NCI-H1930 (cell line): ENCODE measurements at places on chromosomes 13 and 19.

GRCh38 chr13:74032325-74032724 is 101.9 kb downstream of the KLF12 start:
- no peak for DNase-seq

DNA sequence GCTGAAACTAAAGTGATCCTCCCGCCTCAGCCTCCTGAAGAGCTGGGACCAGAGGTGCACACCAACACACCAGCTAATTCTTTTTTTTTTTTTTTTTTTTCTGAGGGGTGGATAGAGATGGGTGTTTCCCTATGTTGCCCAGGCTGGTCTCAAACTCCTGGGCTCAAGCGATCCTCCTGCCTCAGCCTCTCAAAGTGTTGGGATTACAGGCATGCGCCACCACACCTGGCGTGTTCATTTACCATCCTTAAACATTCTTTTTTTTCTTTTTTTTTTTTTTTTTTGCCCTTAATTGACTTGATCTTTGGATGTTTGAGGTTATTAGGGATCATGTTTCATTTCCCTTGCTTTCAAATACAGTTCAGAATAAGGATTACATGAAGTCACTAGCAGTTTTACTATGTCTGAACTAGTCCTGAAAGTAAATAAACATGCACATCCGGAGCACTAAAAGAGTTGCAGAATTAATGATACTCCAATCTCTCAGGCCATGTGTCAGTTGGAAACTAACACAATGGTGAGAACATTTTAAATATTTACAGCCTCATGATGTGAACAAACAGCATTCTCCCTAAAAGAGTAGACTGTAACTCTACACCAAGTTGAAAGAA is 10.2 kb downstream of the UTP14C start:
- DNase-seq = no peak

GRCh38 chr13:59301174-59301567 is 862.6 kb downstream of the DIAPH3 start:
- no peak for DNase-seq

DNA sequence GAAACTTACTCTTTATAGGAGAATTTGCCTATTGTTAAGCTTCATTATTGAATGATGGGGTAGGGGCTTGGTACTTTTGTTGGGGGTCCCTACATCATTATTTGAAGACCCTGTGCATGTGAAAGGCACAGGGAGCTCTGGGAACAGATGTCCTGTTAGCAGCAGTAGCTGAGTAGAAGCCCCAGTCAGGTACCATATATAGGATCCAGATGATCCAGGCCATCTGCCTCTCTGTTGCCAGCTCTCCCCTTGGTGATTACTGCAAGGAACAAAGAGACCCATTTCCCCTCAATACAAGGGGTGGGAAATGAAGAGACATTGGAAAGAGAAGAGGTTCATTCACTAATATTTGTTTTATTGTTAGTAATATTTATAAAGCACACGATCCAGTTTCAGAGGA is 4.4 kb upstream of the MTMR6 start:
- peak; percentile 33 for DNase-seq

DNA sequence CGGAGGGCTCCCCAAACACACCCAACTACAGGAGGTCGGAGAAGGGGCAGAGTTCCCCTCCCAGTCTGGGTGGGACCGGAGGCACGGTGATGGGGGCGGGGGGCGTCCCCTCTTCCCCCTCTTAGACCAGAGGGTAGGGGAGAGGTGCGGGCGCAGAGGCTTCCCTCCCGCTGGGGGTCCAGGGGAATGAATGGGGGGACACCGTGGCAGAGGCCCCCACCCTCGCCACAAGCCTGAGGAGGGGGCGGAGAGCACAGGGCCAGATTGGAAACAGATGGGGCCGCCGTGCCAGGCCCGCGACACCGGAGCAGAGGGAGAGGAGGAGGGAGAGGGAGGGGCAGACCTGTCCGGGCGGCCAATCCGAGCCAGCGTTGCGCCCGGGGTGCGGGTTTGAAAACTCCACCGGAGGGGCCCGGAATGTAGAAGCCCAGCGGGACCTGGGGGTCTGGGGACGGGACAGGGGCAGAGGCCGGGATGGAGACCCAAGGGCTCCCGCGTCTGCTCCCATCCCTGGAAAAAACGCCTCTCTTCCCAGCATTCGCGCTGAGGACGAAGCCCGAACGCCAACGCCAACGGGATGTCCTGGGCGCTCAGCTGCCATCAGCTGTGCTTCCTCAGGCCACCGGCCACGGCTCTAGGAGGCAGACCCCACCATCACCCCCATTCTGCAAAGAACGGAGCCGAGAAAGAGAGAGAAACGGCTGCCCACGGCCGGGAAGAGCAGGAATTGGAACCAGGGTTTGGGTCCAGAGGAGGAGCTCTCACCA is 46.8 kb downstream of the PTPRS start:
- DNase-seq = no peak

- no peak for DNase-seq
Observed at GRCh38 chr19:35457173-35457572, 9.1 kb downstream of the FFAR2 start.
